ENCODE measurements at places on chromosomes 7 and 10.

DNA sequence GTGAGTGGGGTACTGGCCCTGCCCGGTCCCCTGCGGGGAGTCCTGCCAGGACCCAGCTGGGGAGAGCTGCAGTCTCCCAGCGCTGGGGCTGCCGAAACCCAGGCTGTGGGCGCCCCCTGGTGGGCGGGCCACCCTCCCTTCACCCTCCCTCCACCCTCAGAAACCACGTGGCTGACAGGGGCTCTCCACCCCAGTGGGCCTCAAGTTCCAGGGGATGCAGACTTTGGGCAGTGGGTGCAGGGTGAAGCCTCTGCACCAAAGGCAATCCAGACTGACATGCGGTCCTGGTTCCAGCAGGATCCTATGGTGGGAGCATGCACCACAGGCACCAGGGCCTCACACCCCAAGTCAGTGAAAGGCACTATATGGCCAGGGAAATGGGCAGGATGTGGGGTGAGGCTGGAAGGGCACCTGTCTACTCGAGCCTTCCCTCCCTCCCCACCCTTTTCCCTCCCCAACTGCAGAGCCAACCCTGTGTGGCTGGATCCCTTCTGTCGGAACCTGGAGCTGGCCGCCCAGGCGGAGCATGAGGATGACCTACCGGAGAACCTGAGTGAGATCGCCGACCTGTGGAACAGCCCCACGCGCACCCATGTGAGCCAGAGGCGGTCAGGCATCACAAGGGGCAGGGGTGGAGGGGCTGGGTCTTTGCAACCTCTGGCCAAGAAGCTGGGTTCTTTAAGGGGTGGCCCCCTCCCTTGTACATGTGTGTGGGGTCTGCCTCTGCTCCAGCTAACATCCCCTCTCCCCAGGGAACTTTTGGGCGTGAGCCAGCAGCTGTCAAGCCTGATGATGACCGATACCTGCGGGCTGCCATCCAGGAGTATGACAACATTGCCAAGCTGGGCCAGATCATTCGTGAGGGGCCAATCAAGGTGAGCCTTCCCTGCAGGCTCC lies 38.8 kb downstream of the PSAP start:
- DNase-seq = peak; percentile 66

GRCh38 chr7:2862831-2863361 lies 18.8 kb upstream of the GNA12 start:
- no peak for DNase-seq

DNA sequence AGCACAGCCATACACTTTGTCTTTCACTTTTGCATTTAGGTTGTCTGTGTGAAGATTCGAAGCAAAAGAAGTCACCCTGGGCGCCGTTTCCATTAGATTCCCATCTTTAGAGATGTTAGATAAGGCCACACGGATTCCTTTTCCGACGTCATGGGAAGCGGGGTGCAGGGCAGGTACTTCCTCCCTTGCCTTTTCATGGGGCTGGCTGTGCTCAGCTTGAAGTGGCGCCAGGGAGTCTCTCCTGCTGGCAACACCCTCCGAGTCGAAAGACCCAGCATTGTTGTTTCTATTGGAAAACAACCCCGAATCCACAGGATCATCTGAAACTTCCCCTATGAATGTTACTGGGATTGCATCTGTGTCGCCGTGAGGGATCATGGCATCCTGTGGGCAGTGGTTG lies 246.4 kb upstream of the GRB10 start:
- no peak for DNase-seq

DNA sequence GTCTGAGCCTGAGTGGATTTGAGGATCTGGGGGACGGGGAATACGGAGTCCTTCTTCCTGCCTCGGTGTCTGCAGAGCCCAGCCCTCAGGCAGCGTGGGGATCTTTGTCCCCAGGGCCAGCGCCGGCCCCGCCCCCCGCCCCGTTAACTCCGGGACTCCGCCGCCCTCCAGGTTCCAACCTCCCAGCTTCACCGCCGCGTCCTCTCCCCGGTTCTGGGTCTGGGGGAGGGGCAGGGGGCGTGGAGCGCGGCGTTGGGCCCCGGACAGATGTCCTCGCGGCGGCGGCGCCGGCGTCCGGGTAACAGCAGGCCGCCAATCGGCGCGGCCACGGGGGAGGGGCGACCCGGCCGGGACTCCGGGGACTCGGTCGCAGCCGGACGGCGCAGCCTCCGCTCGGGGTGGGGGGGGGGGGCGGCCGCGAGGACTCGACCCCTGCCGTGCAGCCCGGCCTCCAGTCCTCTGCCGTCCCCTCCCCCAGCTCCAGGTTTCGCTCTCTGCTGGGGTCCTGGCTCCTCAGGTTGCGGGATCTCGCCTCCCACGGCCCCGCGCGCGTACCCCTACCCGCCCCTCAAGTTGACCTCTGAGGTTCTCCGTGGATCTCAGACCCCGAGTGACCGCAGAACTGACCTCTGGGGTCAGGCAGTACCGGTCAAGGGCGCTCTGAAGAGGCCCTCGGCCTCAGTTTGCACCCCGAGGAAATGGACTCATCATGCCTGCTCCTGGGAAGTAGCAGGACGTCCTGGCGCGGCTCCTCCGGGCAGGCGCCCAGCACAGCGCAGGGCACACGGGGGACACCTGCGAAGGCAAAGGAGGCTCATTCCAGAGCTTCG lies 2.3 kb upstream of the ELFN1 start:
- DNase-seq = peak; percentile 78

DNA sequence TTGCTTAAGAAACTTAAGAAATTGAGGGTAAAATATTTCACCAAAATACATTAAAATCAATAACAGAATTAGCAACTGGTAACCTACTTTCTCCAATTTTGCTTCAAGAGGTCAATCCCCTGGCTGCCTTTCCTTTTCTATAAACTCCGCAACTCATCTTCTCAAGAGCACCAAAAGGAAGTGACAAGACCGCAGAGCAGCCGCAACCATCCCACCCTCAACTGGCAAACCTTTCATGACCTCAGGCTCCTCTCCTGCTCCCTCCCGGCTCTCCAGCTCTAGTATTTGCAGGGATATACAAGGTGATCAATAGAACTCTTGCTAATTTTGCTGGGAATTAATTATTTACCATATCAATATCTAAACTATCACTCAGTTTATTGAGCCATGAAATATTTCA lies 88.9 kb downstream of the ATE1 start:
- no peak for DNase-seq

DNA sequence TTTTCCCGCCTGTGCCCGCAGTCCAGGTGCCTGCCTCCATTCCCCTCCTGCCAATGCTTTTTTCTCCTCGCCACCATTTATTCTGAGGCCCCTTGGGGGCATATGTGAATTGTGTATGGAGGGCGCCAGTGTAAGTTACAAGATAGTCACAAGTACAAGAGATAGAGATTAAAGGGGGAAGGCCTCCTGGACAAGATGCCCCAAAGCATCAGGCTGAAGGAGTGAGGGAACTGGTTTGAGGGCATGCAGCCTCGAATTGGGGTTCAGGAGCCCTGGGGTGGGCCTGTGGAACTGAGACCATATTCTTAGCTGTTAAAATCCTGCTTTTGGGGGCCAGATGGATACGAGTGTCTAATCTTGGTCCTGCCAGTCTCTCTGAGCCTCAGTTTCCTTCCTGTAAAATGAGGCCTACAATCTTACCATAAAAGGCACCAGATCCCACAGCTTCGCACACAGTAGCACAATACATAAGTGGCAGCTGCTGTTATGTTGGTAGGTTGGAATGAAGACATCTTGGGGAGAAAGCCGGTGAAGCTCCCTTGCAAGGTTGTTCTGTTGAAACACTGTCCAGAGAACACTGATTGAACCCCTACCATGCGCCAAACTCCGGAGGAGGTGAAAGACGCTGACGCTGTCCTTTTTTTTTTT lies 545 bp upstream of the COMTD1 start:
- DNase-seq = no peak

GRCh38 chr7:106693677-106694353 lies 32.9 kb upstream of the CCDC71L start:
- no peak for DNase-seq

DNA sequence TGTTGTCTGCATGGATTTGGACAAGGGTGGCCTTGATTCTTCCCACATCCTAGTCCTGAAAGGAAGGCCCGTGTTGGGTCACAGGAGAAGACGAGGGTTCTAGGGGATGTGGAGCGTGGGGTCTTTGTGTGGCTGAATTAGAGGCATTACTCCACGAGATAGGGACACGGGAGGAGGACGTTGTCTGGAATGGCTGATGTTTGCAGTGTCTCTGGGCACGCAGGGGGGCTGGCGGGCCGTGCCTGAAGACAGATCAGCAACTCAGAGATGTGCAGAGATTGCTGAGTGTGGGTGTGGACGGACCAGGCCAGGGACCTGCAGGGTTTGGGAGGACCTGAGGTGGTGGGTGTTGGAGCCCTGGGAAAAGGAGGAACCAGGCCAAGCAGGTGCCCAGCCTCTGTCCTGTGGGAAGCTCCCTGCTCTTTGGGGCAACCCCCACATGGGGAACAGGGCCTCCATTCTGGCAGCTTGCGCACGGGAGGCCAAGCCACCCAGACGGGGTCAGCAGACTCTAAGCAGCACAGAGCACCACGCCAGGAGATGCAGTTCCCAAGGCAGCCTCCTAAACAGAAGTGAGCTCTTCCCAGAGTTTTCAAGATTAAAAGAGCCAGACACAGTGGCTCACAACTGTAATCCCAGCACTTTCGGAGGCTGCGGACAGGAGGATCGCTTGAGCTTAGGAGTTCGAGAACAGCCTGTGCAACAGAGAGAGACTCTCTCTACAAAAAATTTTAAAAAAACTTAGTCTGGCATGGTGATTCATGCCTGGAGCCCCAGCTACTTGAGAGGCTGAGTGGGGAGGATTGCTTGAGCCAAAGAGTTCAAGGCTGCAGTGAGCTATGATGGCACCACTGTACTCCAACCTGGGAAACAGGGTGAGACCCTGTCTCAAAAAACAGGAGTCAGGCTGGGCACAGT lies 71.0 kb upstream of the GTF2I start:
- no peak for DNase-seq

- no peak for DNase-seq
Measured at GRCh38 chr10:78386509-78386908, 352.8 kb downstream of the RPS24 start.

DNA sequence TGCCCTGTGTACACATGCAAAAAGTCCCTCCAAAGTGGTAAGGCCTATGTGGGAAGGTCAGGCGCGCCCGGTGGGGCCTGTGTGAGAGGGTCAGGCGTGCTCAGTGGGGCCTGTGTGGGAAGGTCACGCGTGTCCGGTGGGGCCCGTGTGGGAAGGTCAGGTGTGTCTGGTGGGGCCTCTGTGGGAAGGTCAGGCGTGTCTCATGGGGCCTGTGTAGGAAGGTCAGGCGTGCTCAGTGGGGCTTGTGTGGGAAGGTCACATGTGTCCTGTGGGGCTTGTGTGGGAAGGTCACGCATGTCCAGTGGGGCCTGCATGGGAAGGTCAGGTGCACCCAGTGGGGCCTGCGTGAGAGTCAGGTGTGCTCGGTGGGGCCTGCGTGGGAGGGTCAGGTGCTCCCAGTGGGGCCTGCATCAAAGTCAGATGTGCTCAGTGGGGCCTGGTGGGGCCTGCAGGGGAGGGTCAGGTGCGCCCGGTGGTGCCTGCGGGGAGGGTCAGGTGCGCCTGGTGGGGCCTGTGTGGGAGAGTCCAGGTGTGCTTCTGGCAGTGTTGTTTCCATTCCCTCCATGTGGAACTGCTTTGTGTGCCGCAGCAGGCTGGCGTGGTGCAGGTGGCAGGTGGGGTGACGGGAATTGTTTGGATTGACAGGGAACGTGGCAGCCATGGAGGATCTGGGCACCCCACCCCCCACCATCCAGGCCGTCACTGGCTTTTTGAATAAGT lies 15.4 kb downstream of the LRRC27 start:
- DNase-seq = no peak

- DNase-seq = no peak
Measured at GRCh38 chr7:22715969-22716368, 11.0 kb upstream of the IL6 start.

DNA sequence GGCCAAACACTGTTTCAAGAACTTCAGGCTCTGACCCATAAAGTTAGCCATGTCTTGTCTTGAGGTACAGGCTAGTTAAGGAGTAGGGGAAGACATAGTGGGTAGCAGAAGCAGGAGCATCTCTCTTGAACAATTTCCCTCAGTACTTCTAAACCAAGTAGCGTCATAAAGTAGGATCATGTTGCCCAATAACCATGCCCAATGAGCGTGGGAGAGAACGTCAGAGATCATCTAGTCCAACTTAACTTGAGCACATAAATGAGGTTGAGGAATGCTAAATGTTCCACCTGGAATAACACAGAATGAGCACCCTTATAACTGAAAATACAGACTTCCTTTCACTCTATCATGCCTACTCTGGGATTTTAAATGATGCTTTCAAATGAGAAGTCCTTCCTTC lies 134.9 kb downstream of the AOAH start:
- no peak for DNase-seq
